ENCODE measurements at places on chromosomes 11 and 22.

GRCh38 chr11:70220136-70220535 is 17.0 kb downstream of the FADD start:
- no peak for DNase-seq

DNA sequence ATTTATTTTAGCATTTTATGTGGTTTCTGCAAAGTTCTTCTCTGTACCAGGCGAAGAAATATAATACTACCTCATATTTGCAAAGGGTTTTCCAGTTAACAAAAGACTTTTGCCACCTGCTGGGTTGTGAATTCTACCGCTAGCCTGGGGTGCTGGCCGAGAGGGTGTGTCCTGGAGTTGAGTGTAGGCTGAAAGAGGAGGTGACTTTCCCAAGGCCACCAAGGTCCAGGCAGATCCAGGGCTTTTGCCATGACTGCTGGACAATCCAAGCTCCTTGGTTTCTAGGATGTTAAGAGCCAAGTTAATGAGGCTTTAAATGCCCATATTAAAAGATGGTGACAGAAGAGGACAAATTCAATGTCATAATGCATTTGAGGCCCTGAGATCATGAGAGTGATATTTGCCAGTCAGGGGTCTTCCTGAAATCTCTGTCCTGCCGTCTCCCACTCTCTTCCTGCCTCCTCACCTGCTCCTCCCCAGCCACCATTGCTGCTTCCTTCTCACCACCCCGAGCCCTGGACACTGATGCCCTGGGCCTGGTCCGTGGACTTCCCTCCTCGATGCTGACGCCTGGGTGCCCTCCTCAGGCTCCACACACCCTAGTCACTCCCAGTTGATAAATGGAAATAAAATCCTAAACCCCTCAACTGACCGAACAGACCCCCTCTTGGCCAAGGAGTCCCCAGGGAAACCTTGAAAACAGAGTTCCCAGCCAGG is 825.6 kb downstream of the TBC1D22A start:
- DNase-seq: no peak

DNA sequence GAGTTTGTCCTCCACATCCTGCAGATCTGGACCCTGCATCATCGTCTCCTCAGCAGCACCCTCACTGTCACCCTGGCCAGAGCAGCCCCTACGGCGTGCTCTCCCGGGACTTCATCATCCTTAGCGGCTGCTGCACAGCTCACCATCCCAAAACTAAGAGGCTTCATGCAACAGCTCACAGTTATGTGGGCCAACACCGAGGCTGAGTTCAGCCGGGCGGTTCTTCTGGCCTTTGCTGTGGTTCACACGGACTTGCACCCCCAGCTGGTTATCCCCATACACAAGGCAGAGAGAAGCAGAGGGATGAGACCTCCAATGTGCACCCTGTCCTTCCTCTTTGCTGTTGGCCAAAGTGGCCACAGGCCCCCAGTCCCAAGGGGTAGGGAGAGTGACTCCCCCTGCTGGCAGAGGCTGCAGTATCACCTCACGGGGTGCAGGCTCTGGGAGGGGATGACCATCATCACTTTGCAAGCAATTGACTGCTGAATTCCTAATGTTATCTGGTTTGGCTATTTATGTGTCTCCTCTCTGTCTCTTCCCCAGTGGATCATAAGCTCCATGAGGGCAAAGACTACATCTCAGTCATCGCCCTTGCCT is 276.8 kb downstream of the BRD1 start:
- DNase-seq: no peak

- peak; percentile 1 for DNase-seq
These were observed 1060.7 kb downstream of the FAM181B start for GRCh38 chr11:81673001-81673400.

- peak; percentile 71 for DNase-seq
These were observed 17.8 kb upstream of the TTC12 start for GRCh38 chr11:113296447-113297205.

GRCh38 chr11:27722117-27722952 is 22.1 kb upstream of the BDNF start:
- no peak for DNase-seq

- no peak for DNase-seq
These were observed 74.1 kb downstream of the PARVB start for GRCh38 chr22:44098021-44098739.

DNA sequence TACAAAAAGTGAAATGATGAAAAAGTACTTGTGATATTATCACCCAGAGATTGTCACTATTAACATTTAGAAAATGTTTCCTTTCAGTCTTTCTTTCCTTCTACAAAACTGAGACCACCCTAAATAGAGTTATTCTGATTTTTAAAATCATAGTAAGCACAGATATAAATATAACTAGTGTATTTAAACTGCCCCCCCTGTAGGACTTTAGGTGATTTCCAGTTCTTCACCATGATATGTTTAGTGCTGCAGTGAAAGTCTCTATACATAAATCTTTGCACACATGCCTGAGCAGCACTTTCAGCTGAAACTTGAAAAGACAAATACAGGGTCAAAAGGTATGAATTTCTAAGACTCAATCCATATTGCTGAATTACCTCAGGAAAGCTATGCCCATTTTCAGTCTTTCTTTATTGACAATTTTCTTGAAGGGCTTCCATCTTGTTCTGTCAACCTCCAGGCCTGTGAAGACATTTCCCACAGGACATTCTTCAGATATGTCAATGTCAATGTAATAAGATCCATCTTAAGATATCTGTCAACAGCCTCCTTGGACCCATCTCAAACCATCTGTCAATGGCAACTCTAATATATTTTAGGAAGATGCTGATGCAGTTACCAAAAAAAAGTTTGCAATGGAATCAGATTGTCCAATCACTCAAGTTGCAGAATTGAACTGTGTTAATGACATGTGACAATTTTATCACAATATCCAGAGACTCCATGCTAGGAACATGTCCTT is 30.8 kb upstream of the LDLRAD3 start:
- no peak for DNase-seq

- no peak for DNase-seq
These were observed 7.1 kb downstream of the SIGIRR start for GRCh38 chr11:407651-408123.

DNA sequence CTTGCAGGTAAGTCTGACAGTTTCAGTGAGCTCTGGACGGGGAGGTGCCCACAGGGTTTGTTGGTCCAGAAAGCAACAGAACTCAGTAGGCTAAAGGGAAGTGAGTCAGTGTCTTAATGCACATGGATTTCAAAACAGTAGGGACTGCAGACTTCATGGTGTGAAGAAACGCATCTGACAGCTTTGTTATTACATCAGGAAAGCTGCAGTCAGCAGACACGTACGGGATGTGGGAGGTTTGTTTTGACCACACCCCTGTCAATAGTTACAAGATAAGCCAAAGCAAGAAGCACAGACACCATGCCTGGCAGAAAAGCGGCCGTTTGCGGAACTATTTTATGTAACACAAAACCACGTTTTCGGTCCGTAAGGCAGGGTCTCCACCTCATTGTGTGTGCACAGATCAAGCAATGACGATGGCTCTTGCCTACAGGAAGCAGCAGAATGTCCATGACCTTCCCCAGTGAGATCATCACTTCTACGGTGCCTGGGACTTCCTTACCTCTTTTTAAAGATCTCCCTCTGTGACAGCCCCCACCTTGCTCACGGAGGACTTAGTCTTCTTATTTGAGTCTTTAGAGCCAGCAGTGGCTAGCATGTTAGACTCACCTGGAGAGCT is 58.2 kb upstream of the FTH1 start:
- peak; percentile 70 for DNase-seq

- DNase-seq: no peak
These were observed 71.6 kb downstream of the KCNQ1 start for GRCh38 chr11:2516276-2517015.

- no peak for DNase-seq
These were observed 10.7 kb upstream of the LIPT2 start for GRCh38 chr11:74504100-74504691.

DNA sequence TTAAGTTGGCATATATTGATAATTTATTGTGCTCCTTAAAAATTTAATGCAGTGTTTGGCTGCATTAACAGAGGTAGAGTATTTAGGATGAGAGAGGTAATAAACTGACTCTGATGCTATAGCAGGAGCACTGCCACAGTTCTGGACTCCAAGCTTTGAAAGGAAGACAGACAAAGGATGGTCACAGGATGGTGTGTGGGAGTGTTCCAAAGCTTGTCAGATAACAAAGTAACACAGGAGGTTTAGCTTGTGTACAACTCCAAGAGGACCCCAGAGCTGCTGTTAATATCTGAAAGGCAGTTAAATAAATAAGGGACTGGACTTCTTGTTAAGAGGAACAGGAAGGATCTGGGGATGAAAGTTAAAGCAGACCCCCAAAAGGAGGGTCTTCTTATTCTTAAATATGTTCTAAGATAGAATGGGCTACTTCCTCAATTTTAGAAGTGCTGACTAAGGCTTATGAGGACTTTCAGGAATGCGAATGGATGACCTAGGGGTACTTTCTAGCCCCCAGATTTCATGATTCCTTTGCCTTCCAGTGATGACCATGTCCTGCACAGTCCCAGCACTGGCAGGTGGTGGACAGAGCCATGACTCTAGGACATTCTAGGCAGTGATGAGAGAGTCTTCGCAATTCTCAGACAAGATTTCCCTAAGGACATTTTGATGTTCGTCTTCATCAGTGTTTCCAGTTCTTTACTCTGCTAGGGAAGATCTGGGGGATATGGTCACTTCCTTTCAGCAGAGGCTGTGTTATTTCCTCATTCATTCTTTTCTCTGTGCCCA is 149.1 kb upstream of the RASSF10 start:
- no peak for DNase-seq

- DNase-seq: no peak
These were observed 60.1 kb upstream of the PHF21B start for GRCh38 chr22:45069925-45070324.

DNA sequence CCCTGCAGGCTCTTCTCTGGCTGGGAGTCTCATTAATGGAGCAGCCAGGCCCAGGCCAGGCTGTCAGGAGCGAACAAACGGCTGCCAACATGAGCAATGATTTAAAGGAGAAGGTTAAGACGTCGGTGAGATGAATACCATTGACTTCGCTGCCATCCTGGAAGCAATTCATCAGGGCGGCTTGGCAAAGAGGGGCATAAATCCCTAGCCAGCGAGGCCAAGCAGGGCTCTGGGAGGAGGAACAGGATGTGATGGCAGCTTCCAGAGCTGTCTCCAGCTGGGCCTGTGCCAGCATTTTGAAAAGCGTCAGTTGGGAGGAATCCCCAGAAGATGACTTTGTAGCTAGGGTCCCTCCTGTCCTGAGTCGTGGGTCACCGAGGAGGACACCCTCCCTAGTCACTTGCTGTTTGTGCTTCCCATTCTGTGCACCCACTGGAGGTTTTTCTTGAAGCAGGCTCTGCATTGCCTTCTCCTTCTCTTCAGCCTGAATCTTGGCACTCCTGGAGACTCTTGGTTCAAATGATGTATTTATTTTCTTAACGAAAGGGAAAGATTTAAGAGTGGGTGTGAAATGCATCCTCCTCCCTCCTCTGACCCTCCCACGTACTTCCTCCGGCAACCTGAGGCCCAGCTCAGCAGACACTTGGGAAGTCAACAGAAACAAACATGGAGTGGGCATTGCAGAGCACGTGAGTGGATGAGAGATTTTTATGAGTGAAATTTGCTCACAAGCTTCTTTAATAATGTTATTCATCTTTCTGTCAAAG is 476.3 kb upstream of the CADM1 start:
- DNase-seq: no peak

GRCh38 chr11:69468221-69468620 is 13.2 kb upstream of the LINC01488 start:
- DNase-seq: no peak

DNA sequence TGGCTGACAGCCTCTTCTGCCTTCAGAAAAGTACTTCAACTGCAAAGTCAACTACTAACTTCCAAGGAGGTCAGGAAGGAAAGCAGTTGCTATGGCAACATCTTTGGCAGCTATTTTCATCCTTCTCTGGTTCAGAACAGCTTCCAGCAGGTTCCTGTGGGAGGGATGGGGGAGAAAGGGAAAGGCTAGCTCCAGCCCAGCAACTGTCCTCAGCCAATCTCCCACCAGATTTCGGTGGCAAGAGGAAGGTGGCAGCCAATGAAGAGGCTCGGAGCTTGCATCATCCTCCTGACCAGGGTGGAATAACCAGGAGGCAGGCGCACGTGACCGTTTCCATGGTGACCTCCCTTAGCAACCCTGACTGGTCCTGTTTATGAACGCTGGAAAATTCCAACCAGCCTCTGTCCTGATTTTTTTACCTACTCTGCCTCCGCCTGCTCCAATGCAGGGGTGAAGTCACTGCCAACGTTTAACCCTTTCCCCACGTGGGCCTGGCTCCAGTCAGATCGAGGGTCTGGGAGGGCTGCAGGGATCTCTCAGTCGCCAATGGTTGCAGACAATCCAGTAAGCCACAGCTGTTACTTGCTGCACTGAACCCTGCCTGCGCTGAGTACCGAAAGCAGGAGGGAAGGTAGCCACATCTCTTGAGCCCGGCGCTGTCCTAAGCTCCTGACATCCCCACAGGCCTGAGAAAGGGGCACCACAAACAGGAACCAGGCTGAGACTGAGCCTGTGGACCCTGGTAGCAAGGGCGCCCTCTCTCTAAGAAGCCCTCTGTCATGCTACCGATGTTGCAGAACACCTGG is 11.2 kb upstream of the MALAT1 start:
- peak; percentile 100 for DNase-seq

DNA sequence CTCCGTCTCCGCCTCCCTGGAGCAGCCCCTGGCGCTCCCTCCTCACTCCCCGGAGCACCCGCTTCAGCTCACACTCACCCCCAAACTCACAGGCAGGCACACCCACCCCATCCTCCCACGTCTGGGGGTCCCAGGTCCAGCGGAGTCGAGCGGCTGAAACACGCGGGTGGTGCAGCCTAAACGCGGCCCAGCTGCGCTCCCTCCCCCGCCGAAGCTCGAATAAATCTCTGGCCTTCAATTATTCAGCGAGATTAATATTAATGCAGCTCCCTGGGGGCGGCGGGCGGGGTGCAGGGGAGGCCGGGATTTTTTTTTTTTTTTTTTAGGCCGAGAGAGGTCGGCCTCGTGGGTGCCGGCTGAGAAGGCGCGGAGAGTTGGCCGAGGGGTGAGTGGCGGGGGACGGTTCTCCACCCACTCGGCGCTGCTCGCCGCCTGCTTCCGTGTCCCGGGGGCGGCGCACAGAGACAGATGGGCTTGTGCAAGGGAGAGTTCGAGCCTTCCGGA is 524 bp upstream of the SLC1A2 start:
- no peak for DNase-seq

GRCh38 chr11:46393759-46394158 is 2.2 kb upstream of the CHRM4 start:
- no peak for DNase-seq

- DNase-seq: no peak
These were observed 12.9 kb upstream of the GNB1L start for GRCh38 chr22:19867617-19868016.
